ENCODE measurements at places on chromosomes 1 and 21.

DNA sequence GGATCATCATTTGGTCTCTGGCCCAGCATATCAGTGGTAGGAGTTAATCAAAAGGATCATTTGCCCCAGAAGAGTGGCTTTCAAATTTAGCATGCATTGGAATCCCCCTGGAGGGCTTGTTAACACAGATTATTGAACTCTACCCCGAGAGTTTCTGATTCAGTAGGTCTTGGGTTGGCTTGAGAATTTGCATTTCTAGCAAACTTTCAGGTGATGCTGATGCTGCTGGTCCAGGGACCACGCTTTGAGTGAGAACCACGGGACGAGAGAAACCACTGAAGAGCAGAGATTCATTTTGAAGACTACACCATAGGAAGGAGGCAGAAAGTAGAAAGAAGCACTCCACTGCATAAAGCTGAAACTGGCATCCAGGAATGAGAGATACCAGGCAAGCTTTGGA is 81.3 kb upstream of the DUSP10 start:
- peak; percentile 11 for DNase-seq

GRCh38 chr1:22317231-22317919 is 134.3 kb upstream of the ZBTB40 start:
- peak; percentile 12 for DNase-seq

DNA sequence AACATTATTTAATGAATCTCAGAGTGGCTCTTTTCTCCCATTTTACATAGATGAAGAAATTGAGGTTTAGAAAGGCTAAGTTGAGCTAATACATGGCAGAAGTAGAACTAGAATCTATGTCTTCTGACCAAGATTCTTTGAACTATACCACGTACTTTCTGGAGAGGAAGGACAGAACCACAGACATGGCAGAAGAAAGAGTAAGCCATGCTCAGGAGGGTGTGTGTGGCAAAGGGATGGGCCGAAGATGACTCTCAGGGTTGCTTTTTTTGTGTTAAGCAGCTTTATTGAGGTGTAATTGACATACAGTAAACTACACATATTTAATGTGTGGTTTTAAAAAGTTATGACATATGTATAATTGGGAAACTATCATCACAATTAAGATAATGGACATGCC is 69.5 kb downstream of the PEX14 start:
- DNase-seq, result no peak

DNA sequence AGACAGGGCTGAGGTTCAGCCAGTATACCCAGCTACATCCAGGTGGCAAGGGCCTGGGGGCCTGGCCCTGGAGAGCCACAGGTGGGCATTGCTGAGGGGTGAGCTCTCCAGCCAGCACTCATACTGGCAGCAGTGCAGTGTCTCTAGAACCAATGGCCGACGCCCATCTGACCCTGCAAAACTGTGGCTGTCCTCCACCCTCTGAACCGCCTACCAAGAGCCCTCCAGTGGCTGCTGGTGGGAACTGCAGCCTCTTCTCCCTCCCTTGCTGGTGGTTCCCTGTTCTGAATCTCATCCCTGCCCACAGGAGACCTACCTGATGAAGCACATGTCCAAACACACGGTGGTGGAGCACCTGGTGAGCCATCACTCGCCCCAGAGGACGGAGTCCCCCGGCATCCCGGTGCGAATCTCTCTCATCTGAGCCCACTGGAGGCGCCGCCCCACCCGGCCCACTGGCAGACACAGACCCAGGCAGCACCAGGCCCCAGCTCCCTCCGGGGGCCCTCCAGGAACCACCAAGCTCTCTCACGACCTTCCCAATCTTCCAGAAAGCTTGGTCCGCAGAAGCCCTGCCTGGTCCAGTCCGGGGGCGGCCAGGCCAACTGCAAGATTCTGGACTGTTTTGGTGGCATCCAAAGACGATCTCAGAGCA is 22.1 kb downstream of the A3GALT2 start:
- peak; percentile 67 for DNase-seq

GRCh38 chr1:208418667-208419066 is 174.5 kb upstream of the PLXNA2 start:
- no peak for DNase-seq

- no peak for DNase-seq
These were observed 28.4 kb upstream of the LIN9 start for GRCh38 chr1:226337276-226337875.

- no peak for DNase-seq
These were observed 24.5 kb upstream of the TSPAN2 start for GRCh38 chr1:115113766-115114165.

DNA sequence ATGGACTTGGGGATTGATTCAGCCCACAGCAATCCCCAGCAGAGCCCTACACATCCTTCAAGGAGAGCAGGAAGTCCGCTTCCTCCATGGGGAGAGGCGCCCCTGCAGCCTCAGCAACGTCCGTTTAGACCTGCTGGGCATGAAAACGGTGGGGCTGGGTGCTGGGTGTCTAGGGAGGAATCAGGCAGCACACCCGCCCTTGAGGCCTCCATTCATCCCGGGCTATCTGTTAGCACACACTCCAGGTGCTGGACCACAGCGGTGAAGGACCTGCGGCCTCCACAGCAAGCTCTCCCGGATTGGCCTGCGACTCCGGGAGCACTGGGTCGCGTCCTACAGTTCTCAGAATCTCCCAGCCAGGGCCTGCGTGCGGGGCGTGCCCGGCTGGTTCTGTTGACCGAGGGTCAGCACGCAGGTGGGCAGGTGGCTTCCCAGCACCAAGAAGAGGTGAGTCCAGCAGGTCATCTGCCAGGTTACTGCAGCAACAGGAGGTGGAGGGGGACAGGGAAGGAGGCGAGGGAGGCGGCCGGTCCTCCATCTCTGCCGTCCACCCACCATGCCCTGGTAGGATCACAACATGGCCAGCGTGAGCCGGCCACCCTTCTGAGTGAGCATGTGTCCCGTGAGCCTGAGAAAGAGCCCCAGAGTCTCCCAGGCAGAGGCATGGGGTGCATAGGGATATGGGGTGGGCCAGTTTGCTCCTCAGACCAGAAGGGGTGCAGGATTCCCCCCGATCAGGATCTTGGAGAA is 96.6 kb downstream of the RIPK4 start:
- DNase-seq, result no peak
